ENCODE measurements at places on chromosomes 5 and 9.

DNA sequence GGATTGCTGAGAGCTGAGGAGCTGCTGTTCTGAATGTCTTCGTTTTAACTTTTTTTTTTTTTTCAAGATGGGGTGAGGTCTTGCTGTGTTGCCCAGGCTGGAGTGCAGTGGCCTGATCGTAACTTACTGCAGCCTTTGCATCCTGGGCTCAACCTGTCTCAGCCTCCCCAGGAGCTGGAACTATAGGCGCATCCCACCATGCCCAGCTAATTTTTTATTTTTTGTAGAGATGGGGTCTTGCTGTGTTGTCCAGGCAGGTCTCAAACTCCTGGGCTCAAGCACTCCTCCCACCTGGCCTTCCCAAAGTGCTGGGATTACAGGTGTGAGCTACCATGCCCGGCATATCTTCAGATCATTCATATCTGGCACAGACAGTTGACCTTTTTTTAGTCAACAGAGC lies 46.5 kb downstream of the TRIO start:
- DNase-seq: no peak

DNA sequence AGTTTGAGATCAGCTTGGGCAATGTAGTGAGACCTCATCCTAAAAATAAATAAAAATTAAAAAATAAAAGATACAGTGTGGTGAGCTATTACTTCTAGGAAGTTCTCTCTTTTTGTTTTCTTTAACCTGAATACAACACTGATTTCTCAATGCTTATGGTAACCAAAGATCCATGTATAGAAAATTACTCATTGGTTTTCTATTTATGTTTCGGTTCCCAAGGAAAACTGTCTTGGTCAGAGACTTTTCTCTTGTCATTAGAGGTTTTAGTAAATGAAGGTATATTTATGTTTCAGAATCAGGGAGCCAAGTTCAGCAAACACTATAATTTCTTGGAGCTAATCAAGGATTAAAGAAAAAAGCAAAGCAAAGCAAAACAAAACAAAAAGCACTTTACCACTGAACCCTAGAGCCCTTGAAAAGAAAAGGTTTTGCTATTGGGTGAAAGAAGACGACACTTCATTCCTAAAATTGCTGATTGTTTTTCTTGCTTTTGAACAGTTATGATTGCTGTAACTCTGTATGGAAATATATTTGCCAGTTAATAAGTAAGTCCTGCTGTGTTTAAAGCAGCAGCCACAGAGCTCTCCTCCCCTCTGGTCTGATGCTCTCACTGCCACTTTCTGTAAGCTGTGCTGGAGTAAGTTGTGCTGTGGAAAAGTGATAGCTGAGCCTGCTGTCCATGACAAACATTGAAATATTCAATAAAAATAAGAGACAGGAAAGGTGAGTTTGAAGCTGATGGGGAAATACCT lies 298.2 kb downstream of the CD180 start:
- no peak for DNase-seq

DNA sequence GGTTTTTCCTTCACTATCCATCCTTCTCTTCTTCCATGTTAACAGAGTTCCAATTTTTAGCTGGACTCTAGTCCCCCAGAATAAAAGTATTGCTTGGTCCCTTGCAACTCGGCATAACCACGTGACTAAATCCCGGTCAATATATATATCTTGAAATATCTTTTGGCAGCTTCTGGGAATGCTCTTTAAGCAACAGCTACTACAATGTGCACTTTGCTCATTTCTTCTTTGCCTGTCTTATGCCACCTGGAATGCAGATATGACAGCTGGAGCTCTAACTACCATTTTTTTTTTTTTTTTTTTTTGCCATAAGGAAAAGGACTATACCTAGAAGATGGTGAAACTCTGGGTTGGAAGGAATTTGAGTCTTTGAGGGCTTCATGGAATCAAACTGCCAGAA lies 82.6 kb downstream of the GCNT4 start:
- no peak for DNase-seq

- no peak for DNase-seq
Observed at GRCh38 chr9:124037790-124038189, 26.2 kb downstream of the LHX2 start.

DNA sequence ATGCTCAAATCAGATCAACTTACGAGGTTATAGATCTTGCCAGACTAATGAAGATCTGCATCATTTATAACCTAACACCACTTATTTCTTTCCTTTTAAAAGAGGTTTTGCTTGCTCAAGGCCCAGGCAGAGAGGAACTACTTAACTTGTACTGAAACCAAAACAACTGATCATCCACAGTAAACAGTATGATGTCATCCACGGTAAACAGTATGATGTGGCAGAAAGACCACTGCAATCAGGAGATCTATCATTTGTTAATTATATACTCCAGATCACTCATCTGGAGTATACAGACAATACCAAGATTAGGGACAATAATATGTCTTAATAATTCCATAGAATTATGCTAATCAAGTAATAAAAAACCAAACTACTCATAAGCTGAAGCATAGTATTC lies 116.8 kb downstream of the ADAMTS6 start:
- DNase-seq: no peak

- DNase-seq: no peak
Observed at GRCh38 chr5:59798862-59799667, 94.5 kb downstream of the PDE4D start.

DNA sequence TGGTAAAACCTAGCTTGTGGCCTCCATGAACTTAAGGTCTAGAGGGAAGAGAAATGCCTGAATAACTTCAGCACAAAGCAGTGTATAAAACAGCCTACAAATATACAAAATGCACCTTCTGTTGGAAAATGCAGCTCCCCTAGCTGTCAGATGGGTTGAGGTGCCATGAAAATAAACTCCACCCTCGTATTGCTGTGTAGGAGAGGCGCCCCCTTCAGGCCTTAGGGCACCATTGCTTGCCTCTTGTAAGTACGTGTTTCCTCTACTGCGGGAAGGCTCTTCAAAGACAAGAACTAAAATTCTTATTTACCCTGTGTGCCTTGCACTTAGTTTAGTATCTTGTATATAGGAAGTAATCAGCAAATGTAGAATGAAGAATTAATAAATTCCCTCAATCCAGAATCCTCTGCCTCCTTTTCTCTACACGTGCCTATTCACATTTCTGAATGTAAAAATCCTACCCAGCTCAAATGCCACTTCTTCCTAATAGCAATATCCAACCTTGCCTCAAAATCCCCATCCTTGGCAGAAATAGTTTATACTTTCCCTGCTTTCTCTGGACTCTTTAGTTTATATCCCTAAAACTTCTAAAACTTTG lies 393.7 kb upstream of the PDE4D start:
- no peak for DNase-seq

DNA sequence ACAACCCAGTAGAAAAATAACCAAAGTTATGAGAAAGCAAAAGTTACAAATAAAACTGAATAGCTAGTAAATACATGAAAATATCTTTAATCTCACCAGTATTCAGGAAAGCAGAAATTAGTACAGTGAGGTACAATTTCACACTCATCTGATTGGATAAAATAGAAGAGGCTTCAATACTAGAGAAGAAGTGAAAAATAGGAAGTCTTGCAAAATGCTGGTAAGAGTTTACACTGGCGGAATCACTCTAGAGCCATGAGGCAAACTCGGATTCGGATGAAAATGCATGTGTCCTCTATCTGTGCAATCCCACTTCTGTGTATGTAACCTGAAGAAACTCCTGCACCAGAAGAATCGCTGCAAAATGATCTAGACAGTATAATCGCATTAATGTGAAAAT lies 128.9 kb downstream of the CCDC192 start:
- DNase-seq: no peak

DNA sequence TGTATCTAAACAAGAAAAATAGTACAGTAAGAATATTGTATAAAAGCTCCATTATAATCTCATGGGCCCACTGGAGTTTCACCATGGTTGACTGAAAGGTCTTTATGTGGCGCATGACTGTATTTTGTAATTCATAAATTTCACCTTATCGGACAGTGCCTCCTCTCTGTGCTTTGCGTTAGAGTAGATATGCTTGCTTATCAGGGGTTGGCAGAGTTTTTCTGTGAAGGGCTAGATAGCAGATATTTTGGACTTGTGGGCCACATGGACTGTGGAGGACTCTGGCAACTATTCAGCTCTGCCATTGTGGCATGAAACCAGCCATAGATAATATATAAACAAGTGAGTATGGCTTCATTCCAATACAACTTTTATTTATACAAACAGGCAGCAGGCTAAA lies 23.2 kb downstream of the GAPVD1 start:
- no peak for DNase-seq

DNA sequence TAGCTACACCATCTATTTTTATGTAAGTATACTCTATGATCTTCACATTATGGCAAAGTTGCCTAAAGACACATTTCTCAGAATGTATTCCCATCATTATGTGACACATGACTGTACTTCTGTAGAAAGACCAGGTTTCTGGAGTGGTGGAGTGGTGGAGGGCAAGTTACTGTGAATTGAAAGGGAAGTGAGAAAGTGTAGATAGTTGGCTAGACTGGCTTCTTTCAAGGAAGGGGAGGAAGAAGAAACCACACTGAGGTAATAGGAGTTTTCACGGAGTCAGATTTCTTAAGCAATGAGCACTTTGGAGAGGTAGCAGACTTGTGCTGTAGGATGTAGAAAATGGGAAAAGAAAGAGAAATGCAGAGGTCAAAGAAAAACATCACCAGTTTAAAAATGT lies 50.9 kb upstream of the EQTN start:
- no peak for DNase-seq

DNA sequence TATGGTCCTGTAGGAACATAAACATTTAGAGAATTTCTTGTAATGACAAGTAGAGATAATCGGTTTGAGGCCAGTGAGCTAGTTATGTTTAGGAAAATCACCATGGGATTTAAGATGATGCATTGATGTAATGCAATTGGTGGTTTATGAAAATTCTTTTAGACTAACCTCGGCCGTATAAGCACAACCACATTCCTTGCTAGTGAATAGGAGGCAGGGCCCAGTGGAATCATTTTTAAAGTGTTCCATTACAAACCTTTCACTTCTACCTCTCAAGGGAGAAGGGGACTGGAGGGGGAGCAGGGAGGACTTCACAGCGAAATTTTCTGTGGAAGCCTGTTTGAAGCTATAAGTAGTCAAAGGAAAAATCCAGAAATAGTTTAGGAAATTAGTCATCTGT lies 71.8 kb upstream of the NFIL3 start:
- no peak for DNase-seq
